ENCODE measurements at places on chromosomes 7 and 10. TPM values are rescaled to one million over a fixed set of nuclear protein-coding genes. Genes with fewer than 3 reads are reported as not detected.

Gene ITGB8
- 1.7 TPM for polyA plus RNA-seq

DNA sequence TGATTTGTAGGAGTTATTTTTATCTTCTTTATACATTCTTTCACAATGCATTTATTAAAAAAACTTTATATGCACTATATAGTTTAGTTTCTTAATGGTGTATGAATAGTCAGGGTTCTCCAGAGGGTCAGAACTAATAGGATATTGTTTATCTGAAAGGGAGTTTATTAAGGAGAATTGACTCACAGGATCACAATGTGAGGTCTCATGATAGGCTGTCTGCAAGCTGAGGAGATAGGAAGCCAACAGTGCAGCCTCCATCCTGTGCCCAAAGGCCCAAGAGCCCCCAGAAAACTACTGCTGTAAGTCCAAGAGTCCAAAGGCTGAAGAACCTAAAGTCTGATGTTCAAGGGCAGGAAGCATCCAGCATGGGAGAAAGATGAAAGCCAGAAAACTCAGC lies 192.8 kb upstream of the AHR start:
- DNase-seq, result no peak

Gene ZNF783
- polyA plus RNA-seq, result 4.2 TPM

DNA sequence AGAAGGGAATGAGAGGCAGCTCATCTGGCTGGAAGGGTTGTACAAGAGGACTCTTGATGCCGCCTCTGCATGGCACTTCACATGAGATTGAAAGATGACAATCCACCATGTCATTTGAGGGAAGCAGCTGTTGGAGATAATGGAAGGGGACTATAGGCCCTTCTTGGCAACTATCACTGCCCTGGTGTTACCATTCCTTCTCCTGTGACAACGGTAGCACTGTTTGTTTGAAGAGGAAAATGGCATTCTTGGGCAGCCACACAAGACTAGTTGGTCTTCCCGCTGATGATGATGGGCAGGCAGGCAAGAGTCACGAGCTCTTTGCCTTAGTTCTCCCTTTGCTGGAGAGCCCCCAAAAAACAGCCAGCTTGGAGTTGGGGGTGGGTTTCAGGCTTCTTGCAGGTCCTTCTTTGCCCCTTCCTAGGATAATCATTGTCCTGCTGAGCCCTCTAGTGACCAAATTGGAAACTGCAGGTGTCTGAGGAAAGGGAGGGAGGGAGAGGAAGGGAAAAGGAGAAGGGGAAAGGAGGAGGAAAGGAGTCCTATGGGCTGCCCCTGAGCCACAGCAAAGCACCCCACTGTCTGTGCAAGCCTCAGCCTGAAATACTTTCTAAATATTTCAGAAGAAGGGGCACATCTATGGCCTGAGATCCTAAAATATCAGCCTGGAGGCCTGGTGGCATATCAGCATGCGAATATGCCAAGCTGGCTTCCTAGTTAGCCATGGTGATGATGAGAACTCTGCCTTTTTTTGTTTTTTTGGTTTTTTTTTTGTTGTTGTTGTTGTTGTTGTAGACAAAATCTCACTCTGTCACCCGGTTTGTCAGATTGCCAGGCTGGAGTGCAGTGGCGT lies 165.6 kb upstream of the KMT2E start:
- DNase-seq, result no peak

Gene EXOC6
- polyA plus RNA-seq, result 13.6 TPM

DNA sequence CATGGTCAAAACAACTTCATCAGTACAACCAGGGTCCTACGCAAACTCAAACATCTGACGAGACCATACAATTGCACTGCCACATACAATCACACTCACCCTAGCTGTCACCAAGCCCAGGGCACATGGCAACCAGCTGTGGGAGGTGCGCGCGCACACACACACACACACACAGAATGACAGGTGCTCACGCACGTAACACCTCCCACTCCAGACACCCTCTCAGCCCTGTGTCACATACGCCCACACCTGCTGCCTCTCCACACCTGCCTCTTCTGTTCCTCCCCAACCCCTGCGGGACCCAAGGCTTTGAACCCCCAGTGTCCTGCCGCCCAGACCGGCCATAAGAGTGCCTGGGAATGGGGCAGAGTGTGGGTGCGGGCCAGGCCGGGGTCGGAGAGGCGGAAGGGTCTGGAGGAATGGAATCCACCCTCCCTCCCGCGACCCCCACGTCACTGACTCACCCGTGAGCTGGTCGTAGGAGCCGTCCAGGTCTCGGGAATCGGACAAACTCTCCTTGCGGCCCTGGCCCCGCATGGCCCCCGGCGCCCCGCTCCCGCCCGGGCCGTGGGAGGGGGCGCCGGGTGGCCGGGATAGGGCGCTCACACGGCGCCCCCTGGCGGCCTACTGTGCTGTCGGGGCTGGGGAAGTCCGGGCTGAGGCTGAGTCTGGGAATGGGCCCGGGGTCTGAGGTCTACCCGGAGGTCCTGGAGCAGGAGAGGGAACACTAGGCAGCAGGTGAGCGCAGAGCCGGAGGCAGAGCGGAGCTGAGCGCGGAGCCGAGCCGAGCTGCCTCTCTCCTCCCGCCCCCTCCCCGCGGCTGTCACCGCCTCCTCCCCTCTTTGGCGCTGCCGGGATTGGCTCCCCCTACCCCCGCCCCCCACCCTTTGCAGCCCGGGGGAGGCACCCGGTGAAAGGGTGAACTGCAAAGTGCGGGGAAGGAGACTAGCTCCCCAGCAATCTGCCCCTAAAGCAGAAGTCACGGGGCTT lies at the start of gene KCNIP2:
Gene KCNIP2 (minus strand): TSS at position 769 of the 990 bp plus-strand sequence. CDS start 232 bp downstream, at position 537.
- DNase-seq, result no peak

- no peak for DNase-seq
Observed at GRCh38 chr7:151968357-151968756, 12.1 kb downstream of the GALNTL5 start.

DNA sequence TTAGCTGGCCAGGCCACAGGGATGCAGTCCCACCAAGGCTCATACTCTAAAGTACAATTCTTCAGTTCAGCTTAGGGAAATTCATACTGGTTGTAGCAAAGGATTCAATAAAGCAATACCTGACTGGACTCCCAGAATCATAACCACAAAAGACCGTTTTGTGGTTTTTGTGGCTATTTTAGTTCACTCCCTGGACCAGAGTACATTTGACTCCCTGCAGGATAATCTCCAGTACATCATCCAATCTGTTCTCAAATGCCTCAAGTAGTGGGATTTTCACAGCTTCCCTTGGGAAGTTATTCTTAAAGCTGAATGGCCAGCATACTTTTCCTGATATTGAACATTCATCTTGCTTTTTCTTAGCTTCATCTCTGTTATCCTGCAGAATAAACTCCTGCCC lies 29.3 kb upstream of the YAE1 start:
- no peak for DNase-seq

DNA sequence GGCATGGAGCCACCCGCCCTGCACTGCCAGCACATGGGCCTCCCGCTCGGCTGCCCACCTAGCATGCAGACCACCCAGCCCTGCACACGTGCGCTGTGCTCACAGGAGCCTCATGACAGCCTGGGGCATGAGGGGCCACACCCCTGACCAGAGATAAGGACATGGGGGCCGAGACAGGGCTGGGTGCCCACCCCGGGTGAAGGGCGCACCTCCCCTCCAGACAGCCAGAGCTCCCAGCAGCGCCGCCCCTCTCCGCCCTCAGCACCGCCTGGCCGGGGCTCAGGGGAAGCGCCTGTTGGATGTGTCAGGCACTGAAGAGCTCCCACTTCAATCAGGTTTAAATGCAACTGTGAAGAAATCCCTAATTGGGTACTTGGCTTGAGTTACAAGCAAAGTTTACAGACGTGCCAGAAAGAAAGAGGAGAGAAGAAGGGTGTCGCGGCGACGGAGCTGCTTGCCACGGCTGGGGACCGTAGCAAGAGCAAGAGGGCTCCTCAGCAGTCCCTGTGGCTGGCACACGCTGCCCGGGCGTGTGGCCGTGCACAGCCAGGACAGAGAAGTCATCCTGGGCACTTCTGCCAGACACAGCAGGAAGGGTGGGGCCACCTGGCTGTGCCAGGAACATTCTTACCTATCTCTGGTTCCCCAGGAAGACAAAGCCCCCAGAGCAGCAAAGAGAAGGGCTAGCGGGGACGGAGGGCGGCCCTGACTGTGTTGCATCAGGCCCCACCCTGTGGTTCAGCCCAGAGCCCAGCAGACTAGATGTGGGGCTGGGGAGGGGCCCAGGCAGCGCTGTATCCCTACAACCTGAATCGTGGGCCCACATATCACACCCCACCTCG lies 247.4 kb downstream of the ELFN1 start:
- no peak for DNase-seq

DNA sequence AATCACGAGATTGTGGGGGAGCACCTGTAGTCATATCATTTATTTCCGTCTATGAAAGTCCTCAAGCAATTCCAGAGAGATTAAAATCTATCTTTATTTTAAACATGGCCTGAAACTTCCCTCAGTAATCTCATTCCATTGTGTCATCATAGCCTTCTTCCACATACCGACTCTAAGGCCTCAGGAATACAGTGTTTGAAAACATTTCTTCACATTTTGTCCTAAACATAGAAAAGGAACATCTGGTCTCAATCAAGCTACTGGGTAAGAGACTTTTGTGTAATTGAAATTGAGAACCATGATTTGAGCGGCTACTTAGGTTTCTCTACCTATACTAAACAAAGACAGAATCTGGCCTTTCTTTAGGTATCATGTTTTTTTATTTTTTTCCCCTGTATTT lies 78.0 kb upstream of the ELMO1 start:
- no peak for DNase-seq

GRCh38 chr10:22148961-22149360 lies 68.9 kb downstream of the EBLN1 start:
- DNase-seq, result no peak

GRCh38 chr7:25802057-25802456 lies 349.9 kb upstream of the NFE2L3 start:
- DNase-seq, result no peak

GRCh38 chr7:144038887-144039286 lies 9.9 kb upstream of the OR2A5 start:
- DNase-seq, result no peak

DNA sequence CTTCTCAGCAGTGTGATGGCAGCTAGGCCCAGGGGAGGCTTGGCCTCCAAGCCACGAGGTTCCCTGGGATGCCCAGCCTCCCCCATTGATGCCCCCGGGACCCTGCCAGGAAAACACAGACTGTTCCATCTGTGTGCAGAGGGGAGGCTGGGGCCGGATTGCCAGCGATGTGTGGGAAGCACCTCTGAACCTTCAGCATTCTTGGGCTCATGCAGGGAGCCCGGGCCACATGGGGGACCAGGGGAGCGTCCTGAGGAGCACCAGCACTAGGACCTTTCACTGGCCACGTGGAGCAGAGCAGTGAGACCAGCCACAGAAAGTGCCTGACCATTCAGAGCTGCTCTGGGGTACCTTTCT lies 2.6 kb downstream of the IMPDH1 start:
- DNase-seq, result no peak

- no peak for DNase-seq
Observed at GRCh38 chr10:34850036-34850435, 34.9 kb upstream of the PARD3 start.

Gene CH25H
- not detected for polyA plus RNA-seq

Gene MCM10
- 35.2 TPM for polyA plus RNA-seq

DNA sequence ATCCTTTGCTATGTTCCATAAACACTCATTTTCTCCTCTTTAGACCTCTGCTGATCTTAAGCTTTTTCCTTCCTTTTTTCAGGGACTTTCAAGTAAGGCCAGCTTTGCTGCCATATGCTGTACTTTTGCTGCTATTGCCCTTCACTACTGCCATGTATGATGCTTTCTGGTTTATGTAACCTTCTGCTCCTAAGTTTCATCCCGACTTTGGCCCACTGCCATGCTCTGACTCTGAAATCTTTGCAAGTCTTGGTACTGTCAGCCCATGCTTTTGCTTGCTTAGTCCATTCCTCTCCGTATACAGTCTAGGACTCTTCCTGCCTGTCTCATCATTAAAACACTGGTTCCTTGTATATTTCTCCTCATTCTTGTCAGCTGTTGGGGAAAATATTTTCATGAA lies 152.4 kb downstream of the RNF133 start:
- DNase-seq, result no peak

GRCh38 chr7:129840757-129841156 lies 112.0 kb downstream of the UBE2H start:
- DNase-seq, result no peak

DNA sequence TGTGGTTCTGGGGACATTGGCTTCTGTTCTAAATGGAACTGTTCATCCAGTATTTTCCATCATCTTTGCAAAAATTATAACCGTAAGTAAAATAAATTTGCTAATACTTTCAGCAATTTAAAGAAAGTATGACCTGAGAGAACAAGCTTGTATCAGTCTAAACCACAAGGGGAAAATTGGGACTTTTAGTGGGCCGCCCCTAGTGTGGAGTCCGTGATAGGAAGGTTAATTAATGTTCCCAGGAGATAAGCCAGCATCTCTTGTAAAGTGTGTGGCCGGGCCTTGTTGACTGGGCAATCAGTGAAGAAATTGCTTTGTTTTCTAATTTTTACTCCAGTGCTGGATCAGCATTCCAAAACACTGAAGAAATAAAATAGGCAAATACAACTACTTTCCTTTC lies 83.0 kb downstream of the ABCB5 start:
- DNase-seq, result no peak

DNA sequence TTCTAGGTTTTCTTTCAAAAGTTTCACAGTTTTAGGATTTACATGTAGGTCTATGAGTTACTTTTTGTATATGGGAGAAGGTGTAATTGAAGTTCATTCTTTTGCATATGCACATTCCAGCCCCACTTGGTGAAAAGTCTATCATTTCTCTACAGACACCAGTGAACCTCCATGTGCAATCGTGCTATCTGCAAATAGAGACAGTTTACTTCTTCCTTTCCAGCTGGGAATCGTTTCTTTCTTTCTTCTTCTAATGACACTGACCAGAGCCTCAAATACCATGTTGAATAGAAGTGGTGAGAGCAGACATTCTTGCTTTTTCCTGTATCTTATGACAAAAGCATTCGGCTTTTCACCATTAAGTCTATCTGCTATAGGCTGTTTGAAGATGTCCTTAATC lies 122.7 kb downstream of the ARHGAP22 start:
- no peak for DNase-seq

Gene PLEKHA1
- 0.35 TPM for polyA plus RNA-seq

- no peak for DNase-seq
Observed at GRCh38 chr10:87675396-87676376, 16.0 kb downstream of the PAPSS2 start.

Gene DDC
- not detected for polyA plus RNA-seq

- no peak for DNase-seq
Observed at GRCh38 chr7:150405584-150406311, 26.6 kb downstream of the ZNF775 start.

- DNase-seq, result no peak
Observed at GRCh38 chr10:133275684-133276092, 980 bp downstream of the ADAM8 start.

GRCh38 chr10:68167586-68168189 lies 58.4 kb downstream of the MYPN start:
- no peak for DNase-seq

Gene NACAD
- polyA plus RNA-seq, result not detected

GRCh38 chr10:23065181-23065948 lies 30.0 kb upstream of the MSRB2 start:
- no peak for DNase-seq

GRCh38 chr10:70272925-70273316 lies 10.9 kb downstream of the NPFFR1 start:
- DNase-seq, result peak; percentile 74
